Fibroblast of skin of right biceps (primary cell): ENCODE measurements at places on chromosomes 1 and 21.

- no peak for DNase-seq
These were observed 14.2 kb downstream of the TNFRSF14 start for GRCh38 chr1:2570332-2570731.

GRCh38 chr1:221072214-221072613 is 193.0 kb downstream of the HLX start:
- no peak for DNase-seq

GRCh38 chr1:220879076-220879508 is at the start of gene HLX:
Gene HLX, plus strand, starts transcription at chr1:220879443. Its CDS starts 415 bp downstream, at chr1:220879858.
- DNase-seq, result peak; percentile 96

- no peak for DNase-seq
These were observed 13.3 kb upstream of the ERICH3 start for GRCh38 chr1:74686928-74687327.

DNA sequence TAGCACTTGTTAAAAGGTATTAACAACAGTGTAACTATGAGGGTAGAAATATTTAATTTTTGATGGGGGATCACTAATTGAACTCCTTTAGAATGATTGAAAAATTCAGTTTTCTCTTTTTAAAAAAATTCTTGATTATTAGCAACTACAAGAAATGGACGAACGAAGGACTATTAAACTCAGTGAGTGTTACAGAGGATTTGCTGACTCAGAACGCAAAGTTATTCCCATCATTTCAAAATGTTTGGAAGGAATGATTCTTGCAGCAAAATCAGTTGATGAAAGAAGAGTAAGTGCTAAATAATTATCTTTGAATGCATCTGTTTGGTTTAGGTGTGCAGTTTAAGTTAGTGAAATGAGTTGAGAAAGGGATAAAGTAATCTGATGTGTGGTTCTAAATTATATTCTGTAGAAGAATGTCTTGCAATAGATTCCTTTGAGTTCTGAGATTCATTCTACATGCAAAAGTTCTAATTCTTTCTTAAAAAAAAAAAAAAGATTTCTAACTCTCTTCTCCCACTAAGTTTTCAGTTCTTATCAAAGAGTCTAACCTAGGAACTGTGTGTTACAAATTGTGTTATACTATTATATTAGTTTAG is 85.0 kb downstream of the FNBP1L start:
- DNase-seq, result no peak

- DNase-seq, result no peak
These were observed 20.5 kb downstream of the COL6A1 start for GRCh38 chr21:46001821-46002681.

DNA sequence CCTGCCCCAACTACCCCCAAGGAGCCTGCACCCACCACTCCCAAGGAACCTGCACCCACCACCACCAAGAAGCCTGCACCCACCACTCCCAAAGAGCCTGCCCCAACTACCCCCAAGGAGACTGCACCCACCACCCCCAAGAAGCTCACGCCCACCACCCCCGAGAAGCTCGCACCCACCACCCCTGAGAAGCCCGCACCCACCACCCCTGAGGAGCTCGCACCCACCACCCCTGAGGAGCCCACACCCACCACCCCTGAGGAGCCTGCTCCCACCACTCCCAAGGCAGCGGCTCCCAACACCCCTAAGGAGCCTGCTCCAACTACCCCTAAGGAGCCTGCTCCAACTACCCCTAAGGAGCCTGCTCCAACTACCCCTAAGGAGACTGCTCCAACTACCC is 67.6 kb downstream of the TPR start:
- no peak for DNase-seq

DNA sequence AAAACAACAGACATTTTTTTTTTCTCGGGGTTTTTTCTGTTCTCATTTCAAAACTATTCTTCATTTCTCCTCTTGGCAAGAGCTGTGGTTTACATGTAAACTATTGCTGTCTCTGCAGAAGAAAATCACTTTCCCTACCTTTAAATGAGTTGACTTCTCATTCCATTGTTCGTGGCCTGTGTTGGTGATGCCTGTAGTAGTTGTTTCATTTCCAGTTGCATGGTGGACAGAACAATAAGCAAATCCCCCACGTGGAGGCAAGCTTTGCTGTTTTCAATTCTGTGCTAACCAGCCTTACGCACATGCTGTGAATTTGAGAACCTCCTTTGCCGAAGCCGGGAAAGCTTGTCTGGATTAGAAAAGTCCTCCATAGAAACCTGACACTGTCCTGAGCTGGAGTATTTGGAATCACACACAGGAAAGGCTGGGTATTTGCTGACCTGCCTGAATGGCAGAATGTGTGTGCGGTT is 26.2 kb upstream of the MAP3K7CL start:
- peak; percentile 34 for DNase-seq

- DNase-seq, result no peak
These were observed 460.5 kb upstream of the ADGRL2 start for GRCh38 chr1:81340239-81340638.

- peak; percentile 57 for DNase-seq
These were observed 110.5 kb upstream of the CDC42BPA start for GRCh38 chr1:227428803-227429202.

DNA sequence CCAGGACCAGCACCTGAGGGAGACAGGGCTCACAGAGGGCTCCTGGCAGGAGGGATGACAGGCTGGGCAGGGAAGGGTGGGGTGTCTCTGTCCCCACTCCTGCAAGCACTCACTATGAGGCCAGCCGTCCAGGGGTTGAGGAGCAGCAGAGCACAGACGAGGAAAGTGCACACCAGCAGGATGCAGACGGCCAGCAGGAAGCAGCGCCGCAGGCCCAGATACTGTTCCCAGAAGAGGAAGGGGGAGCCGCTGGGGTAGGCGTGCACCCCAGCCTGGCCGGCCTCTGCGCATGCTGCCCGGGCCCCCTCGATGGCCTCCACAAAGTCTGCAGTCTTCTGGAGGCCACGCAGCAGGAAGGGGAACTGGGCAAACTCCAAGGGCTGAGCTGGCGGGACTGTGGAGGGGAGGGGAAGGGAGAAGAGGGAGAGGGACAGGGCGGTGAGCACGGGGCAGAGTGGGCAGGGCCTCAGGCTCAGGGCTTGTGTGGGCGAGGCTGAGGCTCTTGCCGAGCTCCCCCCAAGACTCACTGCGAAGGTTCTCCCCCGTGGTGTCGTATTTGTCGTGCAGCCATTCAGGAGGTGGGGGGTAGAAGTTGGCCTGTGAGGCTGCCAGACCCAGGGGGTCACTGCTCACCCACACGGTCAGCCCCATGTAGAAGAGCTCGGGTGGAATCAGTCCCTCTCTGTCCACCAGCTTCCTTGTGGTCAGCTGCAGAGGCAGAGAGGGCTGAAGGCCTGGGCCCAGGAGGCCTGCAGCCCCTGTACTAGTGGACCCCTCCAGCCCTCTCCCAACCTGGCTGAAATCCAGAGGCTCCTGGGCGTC is 16.5 kb downstream of the PTCH2 start:
- no peak for DNase-seq

DNA sequence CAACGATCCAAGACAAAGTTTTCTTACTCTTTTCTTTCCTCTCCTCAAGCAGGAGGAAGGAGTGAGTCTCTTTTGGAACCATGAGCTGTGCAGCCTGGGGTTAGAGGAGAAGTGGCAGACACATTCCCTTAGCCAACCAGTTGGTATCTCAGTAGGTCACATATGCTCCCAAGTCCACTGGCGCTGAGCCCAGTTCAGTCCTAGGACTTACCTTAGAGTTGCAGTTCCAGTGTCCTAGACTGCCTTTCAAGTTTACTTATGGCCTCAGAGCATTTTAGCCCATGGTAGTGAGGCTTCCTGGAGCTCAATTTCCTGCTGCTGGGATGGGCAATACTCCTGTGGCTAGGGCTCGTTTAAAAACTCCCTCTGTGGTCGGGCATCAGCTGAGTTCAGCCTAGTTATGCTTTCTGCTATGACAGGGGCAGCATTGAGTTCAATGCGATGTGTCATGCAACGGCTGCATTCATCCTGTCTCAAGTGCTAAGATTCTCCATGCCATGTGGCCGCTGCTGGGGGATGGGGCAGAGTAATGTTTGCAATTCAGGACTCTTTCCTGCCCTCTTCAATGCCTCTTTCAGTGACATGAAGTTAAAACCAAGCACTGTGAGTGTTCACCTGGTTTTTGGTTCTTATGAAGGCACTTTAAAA is 103.8 kb downstream of the LRRC7 start:
- peak; percentile 30 for DNase-seq
